ENCODE measurements at places on chromosomes 16 and 17.
A peak's percentile ranks its signal among the peaks of the same experiment; 100 is the strongest.

DNA sequence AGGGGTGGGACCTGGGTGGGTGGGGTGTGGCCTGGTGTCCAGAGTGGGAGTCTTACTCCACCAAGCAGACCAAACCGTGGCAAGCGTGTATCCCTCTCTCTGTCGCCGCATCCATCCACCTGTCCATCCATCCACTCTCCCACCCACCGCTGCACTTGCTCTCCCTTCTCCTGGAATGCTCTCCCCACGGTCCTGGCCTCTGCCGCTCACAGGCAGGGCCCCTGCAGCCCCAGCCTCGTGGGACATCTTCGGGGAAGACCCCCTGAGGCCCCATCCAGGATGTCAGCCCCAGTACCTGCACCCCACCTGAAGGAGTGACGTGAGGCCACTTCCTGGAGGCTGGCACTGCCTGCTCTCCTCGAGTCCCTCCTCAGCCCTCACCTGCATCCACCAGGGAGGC, 189.5 kb upstream of the GSE1 start:
- DNase-seq: no peak

- no peak for DNase-seq
Observed at GRCh38 chr17:66185862-66186261, 6.1 kb downstream of the CEP112 start.

GRCh38 chr17:65023791-65024190, 32.7 kb downstream of the GNA13 start:
- no peak for DNase-seq

GRCh38 chr17:72362376-72363088, 241.7 kb downstream of the SOX9 start:
- DNase-seq: no peak

GRCh38 chr17:29019475-29020181, 13.8 kb upstream of the SEZ6 start:
- DNase-seq: no peak

GRCh38 chr16:27281243-27281642, 12.7 kb upstream of the NSMCE1 start:
- no peak for DNase-seq

GRCh38 chr17:79114458-79115301, 40.1 kb downstream of the ENGASE start:
- DNase-seq: no peak

DNA sequence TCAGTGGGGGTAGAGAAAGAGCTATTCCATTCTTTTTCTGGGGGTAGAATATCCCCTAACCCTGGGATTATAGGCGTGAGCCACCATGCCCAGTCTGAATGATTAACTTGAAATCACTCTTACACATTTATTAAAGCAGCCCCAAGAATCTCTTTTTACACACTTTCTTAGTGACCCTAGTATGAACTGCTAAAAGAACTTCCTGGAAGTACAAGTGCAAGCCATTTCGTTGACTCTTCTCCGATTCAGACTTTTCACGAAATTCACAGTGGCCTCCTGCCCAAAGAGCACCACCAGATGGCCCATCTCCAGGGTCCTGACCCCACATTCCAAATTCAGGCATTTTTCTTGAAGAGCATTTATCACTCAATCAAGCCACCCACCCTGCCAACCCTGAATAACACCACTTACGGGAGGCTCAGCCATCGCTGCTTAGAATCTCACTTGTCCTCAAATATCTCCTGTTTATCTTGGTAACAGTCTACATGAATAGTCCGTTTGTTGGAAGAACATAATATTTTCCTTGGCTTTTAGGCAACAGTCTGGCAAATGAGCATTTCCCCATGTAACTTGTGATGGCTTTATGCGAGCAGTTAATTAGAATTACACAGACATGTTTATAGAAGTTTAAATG, 28.0 kb downstream of the ZNF423 start:
- no peak for DNase-seq

GRCh38 chr16:4505356-4506147, 29.4 kb downstream of the HMOX2 start:
- DNase-seq: no peak

GRCh38 chr16:68275611-68276191, 11.4 kb downstream of the SLC7A6 start:
- DNase-seq: no peak

- peak; percentile 16 for DNase-seq
Observed at GRCh38 chr17:18248300-18248731, 10.2 kb downstream of the FLII start.

- DNase-seq: no peak
Observed at GRCh38 chr16:11587643-11588247, 1.0 kb upstream of the LITAF start.

- no peak for DNase-seq
Observed at GRCh38 chr16:47750371-47750770, 289.2 kb downstream of the PHKB start.

DNA sequence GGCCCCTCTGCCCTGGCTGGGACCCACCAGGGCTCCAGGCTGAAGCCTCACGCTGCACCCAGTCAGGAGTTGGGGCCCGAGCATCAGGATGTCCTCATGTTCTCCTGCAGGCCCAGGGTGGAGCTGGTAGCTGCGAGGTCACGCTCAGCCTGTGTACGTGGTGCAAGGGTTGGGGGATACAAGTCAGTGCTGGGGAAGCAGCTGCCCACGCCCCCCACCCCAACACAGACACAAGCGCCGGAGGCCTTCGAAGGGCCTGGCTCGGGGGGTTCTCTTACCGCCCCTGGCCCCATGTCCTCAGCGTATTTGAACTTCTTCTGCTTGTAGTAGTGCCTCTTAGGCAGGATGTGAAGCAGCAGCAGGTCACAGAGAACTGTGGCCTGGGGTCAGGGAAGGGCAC, 4.9 kb upstream of the CAMKK1 start:
- no peak for DNase-seq

DNA sequence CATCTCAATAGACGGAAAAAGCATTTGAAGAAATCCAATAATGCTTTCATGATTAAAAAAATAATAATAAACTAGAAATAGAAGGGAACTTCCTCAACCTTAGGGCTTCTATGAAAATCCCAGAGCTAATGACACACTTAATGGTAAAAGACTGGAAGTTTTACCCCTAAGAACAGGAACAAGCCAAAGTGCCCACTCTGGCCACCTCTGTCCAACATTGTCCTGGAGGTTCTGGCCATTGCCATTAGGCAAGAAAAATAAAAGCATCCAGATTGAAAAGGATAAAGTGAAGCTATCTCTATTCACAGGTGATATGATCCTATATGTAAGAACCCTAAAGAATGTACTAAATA, 2.5 kb upstream of the LITAF start:
- DNase-seq: no peak

- DNase-seq: no peak
Observed at GRCh38 chr17:21678393-21679081, 13.8 kb upstream of the KCNJ18 start.

DNA sequence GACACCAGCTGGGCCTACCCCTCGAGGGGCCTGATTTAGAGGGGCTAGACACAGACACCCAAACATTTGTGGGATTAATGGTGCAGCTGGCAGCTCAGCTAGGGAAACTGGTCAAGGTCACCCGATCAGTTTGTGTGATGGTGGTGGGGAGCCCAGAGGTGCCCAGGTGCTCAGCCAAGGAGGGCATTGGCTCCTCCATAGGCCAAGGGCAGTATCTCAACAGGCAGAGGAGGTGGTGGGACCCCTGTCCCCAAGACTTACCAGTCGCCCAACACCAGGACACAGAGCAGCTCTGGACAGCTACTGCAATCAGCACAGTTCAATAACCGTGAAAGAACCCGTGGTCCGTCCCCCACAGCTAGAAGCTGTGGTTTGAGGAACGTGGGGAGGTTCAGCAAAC, 120.9 kb downstream of the C16orf78 start:
- DNase-seq: no peak

GRCh38 chr17:1002412-1002753, 5.5 kb downstream of the TIMM22 start:
- DNase-seq: no peak

GRCh38 chr17:78737332-78737731, 44.7 kb downstream of the CYTH1 start:
- no peak for DNase-seq

GRCh38 chr17:33980193-33980592, 274.9 kb upstream of the CCL2 start:
- DNase-seq: no peak

DNA sequence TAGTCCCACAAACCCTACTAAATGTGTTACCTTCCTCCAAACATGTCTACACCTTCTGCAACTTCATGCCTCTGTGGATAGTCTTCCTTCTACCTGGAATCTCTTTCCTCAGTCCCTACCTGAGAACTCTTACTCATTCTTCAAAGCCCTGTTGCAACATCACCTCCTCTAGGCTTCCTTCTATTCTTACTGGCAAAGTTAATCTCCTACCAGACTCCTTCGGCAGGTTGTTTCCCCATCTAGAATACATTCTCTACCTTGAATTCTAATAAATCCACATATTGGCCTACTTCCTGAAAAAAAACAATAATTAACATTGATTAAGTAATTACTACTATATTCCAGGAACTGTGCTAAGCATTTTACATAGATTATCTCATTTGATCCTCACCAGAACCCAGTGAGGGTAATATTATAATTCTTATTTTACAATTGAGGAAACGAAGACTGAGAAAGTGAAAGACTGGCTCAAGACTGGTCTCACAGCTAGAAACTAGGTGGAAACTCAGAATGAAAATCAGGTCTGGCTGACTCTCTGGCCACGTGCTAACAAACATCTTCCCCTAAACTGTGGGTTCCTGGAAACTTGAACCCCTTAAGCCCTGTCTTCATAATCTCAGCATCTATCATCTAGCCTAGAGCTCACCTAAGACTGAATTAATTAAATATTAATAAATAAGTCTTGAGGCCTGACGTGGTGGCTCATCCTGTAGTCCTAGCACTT, 4.6 kb upstream of the STAT3 start:
- no peak for DNase-seq

DNA sequence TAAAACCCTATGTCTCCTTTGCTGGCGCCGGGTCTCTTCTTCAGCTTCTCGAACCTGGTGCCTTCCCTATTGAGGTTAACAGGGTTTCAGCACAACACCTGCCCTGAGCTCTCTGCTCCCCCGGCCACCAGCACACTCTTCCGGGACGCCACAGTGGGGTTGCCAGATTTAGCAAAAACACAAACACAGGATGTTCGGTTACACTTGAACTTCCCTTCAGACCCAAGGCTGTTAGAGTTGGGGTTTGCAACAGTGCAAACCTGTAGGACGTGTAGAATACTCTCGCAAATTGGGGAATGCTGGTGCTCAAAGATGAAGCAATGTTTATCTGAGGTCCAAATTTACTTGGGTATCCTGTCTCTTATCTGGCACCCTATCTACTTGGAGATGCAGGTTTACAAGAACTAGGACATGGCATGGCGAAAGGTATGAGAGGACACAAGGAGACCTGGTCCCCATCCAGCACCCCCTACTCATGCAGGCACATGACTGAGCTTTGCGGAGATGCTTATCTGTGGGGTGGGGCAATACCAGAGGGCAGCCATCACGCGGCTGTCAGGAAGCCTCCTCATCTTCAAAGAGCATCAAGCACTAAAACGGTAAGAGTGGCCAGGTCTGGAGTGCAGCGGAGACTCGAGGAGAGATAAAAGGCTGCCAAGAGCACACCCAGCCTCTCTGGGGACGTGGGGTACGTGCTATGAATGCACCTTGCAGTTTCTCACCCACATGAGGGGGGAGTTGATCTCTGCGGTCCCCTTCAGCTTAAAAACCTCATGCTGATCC, 52.8 kb downstream of the SDK2 start:
- no peak for DNase-seq

- DNase-seq: no peak
Observed at GRCh38 chr17:67467500-67468455, 90.7 kb downstream of the PITPNC1 start.

GRCh38 chr16:73298562-73298961, 250.6 kb upstream of the ZFHX3 start:
- DNase-seq: no peak

DNA sequence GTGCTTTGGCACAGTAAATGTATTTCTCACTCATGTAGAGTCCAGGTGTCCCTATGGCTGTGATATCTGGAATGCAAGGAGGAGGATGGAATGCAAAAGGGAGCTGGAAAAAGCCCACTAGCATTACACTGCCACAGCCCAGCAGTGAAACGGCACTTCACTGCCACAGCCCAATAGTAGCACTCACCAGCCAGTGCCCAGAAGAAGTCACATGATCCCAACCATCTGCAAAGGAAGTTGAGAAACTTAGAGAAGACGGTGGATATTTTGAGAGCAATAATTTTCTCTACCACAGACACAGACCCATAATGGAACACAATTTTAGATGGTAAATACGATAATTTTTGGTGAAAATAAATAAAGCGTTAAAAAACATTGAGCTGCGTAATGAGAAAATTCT, 51.8 kb downstream of the C16orf82 start:
- no peak for DNase-seq

- no peak for DNase-seq
Observed at GRCh38 chr16:72425571-72426341, 253.8 kb upstream of the PMFBP1 start.

DNA sequence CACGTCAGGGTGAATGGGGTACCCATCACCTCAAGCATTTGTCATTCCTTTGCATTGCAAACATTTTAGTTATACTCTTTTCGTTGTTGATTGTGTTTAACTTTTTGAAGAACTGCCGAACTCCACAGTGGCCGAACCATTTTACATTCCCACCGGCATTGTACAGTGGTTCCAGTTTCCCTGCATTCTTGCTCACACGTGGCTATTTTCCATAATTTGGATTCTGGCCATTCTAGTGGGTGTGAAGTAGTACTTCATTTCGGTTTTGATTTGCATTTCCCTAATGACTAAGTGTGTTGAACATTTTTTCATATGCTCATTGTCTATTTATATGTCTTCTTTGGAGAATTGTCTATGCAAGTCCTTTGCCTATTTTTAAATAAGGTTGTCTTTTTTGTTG, 13.0 kb downstream of the NOL11 start:
- no peak for DNase-seq

GRCh38 chr17:57629470-57629869, 115.6 kb downstream of the CCDC182 start:
- DNase-seq: no peak

DNA sequence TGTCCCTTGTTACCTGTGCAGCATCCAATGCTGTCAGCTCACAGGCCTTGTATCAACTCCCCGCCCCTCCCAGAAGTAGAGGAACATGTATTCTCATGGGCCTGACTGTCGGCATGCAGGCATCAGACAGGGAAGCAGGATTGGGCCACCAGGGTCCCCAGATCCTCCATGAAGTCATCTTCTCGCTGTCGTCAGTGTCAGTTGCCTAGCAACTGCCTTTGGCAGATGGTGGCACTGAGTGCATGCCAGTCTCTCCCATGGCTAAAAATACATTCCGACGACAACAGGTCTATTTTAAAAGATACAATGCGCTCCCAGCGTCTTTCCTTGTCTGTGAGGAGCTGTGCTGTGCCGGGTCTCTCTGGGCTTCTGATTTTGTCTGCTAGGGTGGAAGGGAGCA, 36.8 kb upstream of the CES5A start:
- peak; percentile 94 for DNase-seq

- DNase-seq: no peak
Observed at GRCh38 chr16:85918436-85918835, 19.5 kb downstream of the IRF8 start.

Data from cerebellar nuclear complex (tissue), 1 donor.